ENCODE measurements at places on chromosomes 3 and 15.

DNA sequence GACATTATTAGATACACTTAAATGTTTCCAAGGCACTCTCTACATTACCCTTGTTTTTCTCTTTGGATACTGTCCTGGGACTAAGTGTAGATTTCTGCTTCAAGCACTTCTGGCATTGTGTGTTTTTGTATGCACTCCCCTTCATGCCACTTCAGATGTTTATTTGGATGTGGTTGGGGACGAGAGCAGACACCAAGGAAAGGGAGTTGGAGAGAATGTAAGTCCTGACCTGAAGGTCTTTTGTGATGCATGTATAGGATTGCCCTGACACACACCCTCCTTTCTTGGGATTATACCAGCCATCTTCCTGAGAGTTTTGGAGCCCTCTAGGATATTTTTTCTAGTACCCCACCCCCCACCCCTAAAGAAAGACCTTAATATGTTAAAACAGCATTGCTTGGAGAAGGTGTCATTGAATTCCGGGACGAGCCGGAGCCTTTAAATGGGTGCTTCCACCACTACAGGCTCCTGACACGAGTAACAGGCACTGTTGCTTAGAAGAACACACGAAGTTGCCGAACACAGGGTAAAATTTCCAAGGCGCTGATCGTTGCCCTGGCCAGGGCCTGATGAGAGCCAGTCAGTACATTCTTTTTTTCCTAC, 22.7 kb downstream of the PSMD6 start:
- DNase-seq, result no peak

DNA sequence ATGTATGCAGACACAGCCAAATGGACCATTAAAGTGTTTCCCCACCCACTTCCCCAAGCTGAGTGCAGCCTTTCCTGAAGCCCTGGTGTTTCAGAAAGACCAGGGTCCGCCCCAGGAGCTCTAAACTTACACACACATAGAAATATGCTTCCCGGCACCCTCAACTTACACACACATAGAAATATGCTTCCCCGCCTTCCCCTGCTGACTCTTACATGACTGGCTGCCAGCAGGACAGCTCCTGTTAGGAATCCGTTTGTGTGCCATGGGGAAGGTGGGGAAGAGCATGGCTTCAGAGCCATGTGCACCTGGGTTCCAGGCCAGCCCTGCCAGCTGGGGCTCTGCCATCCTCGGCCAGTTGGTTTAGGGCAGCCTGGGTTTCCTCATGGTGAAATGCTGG, 3.6 kb downstream of the CLEC3B start:
- no peak for DNase-seq

DNA sequence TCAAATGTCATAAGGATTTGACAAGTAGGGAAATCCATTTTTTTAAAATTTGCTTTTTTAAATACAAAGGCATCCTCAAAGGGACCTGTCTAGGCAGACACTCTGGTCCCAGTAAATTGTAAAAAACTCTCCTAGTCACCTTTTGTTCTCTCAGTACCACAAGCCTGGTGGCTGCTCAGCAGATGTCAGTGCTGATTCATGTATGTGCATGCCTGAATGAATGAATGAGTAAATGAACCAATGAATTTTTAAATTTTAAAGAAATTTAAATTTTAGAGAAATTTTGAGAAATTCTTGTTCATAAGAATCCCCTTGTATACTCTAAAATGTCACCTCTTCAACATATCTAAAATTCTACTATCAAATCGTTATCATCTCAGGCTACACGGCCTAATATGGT, 199.5 kb downstream of the TLE3 start:
- no peak for DNase-seq

GRCh38 chr3:127206154-127206553, 13.2 kb downstream of the PRR23E start:
- no peak for DNase-seq
